ENCODE measurements at places on chromosomes 3 and 15.

- no peak for DNase-seq
Measured at GRCh38 chr15:94059013-94059587, 172.3 kb upstream of the MCTP2 start.

GRCh38 chr3:53134631-53135232 is 4.5 kb upstream of the RFT1 start:
- peak; percentile 69 for DNase-seq

DNA sequence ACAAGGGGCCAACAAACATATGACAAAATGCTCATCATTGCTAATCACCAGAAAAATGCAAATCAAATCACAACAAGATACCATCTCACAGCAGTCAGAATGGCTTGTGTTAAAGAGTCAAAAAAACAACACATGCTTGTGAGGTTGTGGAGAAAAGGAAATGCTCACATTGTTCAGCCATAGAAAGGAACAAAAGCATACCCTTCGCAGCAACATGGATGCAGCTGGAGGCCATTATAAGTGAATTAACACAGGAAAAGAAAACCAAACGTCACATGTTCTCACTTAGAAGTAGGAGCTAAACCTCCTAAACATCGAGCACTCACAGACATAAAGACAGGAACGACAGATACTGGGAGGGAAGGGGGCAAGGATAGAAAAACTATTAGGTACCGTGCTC is 678.4 kb upstream of the GRM7 start:
- DNase-seq: no peak

GRCh38 chr3:142888481-142889211 is at the start of gene PCOLCE2:
Gene PCOLCE2 (minus strand): TSS chr3:142889083. CDS start chr3:142888896, 187 bp downstream.
- DNase-seq: peak; percentile 71

- no peak for DNase-seq
Measured at GRCh38 chr3:104214937-104215336, 1151.8 kb upstream of the ALCAM start.

GRCh38 chr3:32597656-32598055 is 27.0 kb upstream of the DYNC1LI1 start:
- no peak for DNase-seq

- DNase-seq: no peak
Measured at GRCh38 chr15:39582286-39582976, 1.6 kb downstream of the THBS1 start.

DNA sequence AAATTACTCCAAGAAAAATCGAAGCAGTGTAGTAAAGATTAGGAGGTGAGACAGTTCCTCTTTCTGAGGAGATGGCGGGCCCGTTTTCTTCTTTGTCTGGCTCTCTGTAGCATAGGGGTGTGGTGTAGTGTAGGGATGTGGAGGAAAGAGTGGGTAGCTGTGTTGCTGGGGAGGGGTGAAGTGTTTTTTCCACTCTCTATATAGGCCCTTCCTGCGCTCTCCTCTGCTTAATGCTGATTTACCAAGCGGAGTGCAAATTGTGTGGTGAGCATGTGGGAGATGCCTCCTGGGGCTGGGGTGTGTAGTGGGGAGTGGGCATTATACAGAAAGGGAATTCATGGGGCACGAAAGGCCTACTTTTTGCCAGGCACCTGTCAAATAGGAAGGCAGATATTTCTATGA is 94.9 kb downstream of the ST6GAL1 start:
- DNase-seq: no peak

GRCh38 chr15:88907111-88907510 is 6.1 kb downstream of the MFGE8 start:
- DNase-seq: no peak

GRCh38 chr3:9715136-9715535 is 11.5 kb downstream of the CPNE9 start:
- DNase-seq: no peak

DNA sequence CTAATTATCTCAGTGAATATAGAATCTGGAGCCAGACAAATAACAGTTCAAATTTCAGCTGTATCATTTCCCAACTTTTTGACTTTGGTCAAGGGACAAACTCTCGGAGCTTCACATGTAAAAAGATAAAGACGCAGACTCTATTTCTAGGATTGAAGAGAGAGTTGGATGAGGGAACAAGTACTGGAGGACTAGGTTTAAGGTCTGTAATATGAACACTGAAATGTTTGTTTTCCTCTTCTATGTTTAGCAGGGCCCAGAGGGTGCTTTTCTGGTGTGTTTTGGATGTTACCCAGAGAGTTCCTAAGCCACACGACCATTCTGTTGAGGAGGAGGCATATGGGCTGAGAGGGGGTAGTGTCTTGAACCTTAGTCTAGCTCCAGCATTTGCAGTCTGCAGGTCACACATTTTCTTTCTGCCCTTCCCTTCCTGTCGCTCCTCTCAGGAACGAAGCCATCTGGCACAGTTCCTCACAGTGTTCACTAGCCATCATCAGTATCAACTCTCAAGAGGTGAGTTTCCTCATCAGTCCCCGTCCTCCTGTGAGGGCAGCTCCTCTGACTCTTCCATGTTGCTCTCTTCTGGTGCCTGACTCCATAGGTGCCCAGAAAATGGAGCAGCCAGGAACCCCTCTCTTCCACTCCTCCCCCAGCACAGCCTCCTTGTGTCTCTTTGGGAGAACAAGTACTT is 250.1 kb downstream of the SQOR start:
- no peak for DNase-seq

DNA sequence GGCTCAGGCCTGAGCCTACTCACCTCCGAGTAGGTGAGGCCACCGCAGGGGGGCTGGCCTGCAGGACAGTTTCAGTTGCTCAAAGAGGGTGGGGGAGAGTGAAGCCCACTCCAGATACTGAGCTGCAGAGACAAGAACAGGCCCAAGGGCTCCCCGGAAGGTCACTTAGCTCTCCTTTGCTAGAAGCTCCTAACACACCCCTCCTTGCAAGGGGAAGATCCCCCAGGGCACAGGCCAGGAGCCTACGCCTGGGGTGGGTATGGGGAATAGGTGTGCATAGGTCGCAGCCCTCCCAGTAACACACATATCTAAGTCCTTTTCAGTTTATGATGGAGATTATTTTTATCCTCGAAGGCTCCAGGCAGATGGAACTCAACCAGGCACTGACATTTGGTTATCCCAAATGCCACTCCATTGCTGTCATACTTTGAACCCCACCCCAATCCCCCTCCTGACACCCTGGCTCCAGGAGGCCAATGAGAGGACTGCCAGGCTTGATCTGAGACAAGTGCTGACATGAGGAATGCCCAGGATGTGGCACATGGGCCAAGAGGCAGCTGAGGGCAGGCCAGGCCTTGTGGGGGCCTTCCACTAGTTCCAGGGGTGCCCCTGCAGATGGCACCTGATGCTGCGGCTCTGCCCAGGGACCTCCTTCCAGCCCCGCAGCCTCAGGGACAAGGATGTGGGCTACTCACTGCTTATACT is 1.1 kb upstream of the MUSTN1 start:
- no peak for DNase-seq

DNA sequence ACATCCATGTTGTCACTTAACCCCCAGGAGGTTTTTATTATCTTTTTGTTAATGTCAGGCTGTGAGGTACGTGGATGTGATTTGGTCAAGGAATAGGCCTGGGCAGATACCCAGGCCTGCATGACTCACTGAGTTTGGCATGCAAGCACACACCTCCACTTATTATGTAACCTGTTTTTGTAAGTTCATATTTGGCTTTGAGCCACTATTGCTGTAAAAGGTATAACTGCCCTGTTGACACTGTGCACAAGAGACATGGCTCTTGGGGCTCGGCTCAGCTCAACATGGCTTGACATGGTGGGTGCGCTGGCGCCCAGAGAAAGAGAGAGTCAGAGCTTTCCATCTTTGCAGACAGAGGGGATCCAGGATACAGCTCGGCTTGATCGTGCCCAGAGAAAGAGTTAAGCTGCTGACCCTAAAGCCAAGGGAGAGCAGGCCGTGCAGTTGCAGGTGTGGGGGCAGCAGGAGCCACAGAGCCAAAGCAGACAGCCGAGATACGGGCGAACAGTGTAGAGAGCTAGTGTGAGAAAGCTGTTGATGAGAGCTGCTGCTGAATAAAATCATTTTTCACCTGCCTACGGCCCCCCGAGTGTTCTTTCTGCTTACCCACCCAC is 67.9 kb upstream of the UNC13C start:
- no peak for DNase-seq

DNA sequence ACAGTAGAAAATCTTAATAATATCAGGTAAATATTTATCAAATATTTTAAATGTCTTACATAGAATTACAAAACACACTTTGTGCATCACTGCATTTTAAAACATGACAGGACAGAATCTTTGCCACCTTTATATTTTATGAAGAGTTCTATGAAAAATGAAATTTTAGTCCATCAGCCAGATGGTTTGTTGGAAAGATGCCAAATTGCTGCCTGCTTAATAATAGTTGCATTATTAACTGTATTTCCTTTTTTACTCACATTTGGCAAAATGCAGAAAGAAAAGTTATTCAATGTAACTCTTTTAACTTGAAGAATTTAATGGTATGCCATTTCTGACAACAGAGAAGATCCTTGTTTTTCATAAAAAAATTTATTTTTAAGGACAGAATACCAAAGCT is 1271.6 kb downstream of the NSUN3 start:
- no peak for DNase-seq

DNA sequence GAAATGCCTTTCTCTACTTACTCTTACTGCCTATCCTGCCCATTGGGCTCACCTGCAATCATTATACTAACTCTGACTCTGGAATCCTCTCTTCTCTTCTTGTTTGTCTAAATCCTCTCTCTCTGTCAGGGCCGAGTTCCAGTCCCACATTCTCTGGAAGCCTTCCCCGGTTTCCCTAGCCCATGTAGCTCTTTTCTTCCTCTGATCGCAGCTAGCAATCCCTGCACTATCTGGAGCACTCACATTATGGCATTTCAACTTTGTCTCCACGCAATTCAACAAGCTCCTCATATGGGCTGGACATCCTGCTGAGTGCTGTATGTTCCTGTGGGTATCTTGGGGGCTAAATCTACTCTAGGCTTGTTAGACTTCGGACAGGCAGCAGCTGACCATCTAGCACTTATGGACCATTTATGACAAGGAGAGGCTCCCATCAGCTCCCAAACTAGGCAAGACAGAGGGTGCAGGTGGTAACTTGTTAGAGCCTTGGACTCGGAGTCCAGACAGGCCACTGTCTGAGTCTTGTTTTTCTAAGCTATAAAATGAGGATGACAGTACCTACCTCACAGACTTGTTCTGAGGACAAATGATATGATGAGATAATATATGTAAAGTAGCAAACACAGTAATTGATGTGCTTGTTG is 58.3 kb downstream of the EPHB3 start:
- DNase-seq: no peak

DNA sequence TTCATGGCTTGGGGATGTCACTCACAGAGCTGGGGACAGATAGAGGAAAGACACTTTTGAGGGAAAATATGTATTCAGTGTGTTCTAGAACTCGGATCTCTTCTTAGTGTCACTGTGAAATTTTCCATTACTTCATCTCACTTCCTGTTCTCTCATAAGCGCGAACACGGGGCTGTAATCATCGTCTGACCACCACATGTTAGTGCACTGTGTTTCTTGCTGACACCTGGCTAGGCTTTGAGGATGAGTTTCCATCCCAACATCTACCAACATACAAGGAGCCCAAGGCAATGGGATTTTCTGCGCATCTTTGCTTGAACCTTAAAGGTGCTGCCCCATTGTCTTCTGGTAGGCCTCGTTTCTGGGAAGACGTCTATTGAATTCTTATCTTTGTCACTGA is 84.0 kb downstream of the LIPC start:
- no peak for DNase-seq

DNA sequence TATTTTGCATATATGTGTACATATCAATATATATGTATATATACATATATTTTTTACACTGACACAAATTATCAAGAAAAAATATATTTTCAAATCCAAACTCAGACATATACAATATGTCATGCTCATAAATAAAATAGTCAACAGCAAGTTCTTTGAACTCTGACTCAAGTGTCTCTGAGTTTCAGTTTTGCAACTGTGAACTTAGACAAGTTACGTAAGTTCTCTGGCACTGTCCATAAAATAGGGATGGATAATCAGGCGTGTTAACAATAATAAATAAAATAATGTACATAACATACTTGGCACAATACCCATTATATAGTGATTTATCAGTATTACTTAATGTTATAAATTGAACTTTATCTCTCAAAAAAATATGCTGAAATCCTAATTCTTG is 12.1 kb upstream of the XRN1 start:
- no peak for DNase-seq

All from nephron progenitor cell (in vitro differentiated cells).